Activated CD4-positive, alpha-beta T cell treated with anti-CD3 and anti-CD28 coated beads, Interleukin-2, amount 50 U/mL, for 4 hours (primary cell): ENCODE measurements at places on chromosomes 7 and 10.

- no peak for DNase-seq
Measured at GRCh38 chr7:5448378-5449037, 24.9 kb upstream of the TNRC18 start.

DNA sequence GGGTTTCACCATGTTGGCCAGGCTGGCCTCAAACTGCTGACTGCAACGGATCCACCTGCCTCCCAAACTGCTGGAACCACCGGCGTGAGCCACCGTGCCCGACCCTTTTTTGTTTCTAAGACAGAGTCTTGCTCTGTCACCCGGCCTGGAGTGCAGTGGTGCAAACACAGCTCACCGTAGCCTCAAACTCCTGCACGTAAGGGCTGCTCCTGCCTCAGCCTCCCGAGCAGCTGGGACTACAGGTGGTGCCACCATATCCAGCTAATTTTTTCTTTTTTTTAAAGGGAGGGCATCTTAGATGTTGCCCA, 36.4 kb downstream of the ADAP1 start:
- no peak for DNase-seq

GRCh38 chr10:59323036-59323459, 39.3 kb downstream of the FAM13C start:
- DNase-seq: no peak

DNA sequence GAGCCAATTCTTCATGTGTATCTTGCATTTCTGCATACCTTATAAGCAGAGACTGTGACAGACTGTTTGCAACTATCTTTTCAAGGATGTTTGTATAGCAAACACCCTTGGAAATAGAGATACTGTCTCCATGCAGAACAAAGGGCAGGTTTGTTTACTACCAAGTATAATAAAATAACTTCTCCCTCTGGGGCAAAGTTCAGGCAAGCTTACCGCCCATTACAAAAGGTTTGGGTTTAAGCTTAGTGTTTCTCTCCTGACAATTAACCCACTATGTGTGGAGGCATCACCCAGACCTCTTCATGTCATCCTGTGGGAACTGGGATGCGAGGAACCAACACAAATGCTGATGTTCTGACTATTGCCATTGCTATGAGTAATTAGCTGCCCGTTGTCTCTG, 479.1 kb upstream of the ZMIZ1 start:
- no peak for DNase-seq

DNA sequence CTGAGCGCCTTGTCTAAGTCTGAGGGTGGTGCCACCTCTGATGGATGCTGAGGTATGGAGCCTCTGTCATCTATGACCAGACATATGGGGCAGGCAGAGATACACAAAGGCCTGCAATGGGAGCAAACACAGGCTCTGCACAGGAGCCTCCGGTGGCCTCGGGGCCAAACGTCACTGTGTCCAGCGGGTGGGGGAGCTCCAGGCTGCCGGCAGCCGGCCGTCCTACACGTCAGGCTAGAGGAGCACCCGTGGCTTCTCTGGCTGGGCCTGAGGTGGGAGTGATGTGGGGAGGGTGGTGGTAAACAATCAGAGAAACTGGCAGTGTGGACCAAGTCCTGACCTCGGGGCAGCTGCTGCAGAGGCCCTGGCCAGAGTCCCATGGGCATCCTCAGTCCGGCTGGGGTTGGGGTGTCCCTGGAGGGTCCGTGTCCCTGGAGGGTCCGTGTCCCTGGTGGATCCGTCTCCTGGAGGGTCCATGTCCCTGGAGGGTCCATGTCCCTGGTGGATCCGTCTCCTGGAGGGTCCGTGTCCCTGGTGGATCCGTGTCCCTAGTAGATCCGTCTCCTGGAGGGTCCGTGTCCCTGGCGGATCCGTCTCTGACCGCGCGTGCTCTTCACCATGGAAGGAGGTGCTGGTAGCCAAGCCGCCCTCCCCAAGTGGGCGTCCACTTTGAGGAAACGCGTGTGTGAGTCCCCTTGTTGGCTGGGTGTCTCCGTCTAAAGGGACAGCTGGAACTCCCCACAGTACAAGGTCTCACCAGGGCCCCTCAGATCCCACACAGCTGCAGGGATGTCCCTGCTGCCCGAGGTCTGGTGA, 24.2 kb upstream of the FAM20C start:
- DNase-seq: no peak

GRCh38 chr7:285731-286130, 4.2 kb upstream of the FOXL3 start:
- DNase-seq: no peak

DNA sequence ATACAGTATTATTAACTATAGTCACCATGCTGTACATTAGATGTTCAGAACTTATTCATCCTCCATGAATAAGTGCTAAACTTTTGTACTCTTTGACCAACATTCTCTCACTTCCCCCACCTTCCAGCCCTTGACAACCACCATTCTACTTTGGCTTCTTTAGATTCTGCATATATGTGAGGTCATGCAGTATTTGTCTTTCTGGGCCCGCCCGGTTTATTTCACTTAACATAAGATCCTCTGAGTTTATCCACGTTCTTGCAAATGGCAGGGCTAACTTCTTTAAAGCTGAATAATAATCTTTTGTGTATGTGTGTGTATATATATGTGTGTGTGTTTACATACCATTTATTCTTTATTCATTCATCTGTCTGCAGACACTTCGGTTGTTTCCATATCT, 336.8 kb downstream of the BBS9 start:
- no peak for DNase-seq

DNA sequence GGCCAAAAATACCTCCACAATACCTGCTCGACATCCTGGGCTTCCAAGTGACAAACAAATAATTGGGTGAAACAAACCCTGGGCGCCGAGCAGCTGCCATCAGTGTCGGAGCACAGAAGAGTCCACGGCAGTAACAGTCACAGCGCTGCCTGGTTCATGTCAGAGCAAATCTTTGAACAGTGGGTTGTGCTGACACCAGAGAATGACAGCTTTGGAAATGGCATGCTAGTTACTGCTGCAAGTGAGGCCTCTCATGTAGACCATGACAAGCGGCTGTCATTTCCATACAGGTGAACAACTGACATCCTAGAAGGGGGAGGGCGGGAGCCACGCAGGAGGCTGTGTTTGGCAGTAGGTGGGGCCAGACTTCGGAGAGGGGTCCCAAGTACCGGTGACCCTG, 420.5 kb upstream of the GALNT17 start:
- no peak for DNase-seq

DNA sequence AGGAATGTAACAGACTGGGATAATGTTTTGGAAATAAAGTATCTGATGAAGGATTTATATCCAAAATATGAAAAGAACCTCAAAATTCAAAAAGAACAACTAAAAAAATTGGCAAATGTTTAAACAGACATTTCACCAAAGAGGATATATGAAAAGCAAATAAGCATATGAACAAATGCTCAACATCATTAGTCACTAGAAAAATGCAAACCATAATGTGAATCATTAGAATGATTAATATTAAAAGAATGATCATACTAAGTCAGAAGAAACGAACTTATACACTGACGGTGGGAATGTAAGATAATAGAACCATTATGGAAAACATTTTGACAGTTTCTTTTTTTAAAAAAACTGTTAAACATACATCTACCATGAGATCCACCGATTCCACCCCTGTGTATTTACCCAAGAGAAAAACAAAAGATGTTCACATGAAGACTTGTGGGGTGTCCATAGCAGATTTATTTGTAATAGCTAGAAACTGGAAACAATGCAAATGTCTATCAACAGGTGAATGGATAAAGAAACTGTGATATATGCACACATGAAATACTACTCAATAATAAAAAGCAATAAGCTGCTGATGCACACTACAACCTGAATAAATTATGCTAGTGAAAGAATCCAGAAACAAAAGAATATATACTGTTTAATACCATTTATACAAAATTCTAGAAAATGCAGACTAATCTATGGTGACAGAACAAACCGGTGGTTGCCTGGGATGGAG, 35.7 kb downstream of the PRKG1 start:
- DNase-seq: no peak

GRCh38 chr7:130047831-130048230, 3.3 kb downstream of the ZC3HC1 start:
- DNase-seq: no peak

GRCh38 chr10:615583-616152, 73.8 kb downstream of the DIP2C start:
- no peak for DNase-seq

- DNase-seq: no peak
Measured at GRCh38 chr10:7274293-7274692, 136.5 kb downstream of the SFMBT2 start.

DNA sequence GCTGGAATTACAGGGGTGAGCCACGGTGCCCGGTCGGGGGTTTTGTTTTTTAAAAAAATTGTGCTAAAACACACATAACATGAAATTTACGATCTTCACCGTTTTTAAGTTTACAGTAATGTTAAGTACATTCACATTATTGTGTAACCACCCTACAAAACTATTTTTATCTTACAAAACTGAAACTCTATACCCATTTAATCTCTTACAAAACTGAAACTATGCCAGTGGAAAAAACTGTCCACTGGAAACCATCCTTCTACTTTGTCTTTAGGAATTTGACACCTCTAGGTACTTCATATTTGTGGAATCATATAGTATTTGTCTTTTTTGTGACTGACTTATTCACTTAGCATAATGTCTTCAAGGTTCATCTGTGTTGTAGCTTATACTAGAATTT, 1.0 kb upstream of the PSMC2 start:
- DNase-seq: no peak

GRCh38 chr7:108589874-108590273, 20.2 kb downstream of the DNAJB9 start:
- DNase-seq: no peak

- no peak for DNase-seq
Measured at GRCh38 chr7:114689406-114689805, 232.5 kb upstream of the MDFIC start.

GRCh38 chr10:13316635-13317311, 16.9 kb upstream of the PHYH start:
- DNase-seq: no peak

DNA sequence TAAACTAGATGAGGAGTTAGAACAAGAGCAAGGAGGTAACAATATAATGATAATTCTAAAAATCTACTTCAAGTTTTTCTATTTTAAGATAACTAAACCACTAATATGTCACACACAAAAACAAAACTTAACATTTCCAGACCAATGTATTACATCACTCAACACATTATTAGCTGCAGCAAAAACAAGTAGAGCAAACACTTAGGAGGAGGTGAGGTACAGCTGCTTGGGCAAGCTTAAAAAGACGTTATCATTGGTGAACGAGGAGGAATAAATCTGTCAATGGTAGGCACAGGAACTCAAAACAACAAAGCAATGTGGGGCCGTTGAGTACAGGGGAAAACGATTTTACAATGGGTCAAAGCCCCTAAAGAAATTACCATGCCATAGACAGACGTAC, 58.8 kb downstream of the EZH2 start:
- no peak for DNase-seq

- DNase-seq: no peak
Measured at GRCh38 chr10:100303724-100304319, 17.3 kb upstream of the BLOC1S2 start.

DNA sequence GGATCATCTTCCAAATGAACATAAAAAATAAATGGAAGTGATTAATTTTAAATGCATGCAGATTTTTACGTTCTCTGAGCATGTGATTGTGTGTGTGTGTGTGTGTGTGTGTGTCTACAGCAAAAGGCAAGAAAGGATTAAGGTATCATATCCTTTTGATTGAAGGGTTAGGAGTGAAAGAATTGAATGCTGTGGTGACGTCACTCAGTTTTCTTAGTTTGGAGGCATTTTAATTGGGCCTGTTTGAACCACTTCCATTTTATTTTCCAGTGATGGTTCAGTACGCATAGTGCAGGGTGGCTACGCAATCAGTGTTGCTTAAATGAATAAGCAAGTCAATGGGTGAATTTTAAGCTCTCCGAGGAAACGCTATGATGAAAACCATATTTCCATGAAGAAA, 31.3 kb downstream of the TACC2 start:
- DNase-seq: no peak

- no peak for DNase-seq
Measured at GRCh38 chr10:90872648-90873020, 860 bp downstream of the RPP30 start.

DNA sequence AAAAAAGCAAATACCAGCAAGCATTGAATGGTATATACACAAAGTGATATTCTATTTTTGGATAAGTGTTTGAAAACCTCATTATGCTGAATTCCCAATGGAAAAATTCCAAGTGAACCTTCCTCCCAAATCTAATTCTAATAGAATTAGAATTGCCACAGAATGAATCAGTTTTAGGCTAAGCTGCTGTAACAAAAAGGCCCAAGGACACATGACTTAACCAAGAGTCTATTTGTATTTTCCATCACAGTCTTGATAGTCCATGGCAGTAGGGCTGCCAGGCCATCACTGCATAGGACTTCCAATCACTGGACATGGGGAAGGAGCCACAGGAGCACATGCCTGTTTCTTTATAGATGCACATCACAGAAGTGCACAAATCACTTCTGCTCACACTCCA, 91.2 kb upstream of the IFRD1 start:
- no peak for DNase-seq

GRCh38 chr7:43559171-43559945, 23.6 kb upstream of the STK17A start:
- no peak for DNase-seq

DNA sequence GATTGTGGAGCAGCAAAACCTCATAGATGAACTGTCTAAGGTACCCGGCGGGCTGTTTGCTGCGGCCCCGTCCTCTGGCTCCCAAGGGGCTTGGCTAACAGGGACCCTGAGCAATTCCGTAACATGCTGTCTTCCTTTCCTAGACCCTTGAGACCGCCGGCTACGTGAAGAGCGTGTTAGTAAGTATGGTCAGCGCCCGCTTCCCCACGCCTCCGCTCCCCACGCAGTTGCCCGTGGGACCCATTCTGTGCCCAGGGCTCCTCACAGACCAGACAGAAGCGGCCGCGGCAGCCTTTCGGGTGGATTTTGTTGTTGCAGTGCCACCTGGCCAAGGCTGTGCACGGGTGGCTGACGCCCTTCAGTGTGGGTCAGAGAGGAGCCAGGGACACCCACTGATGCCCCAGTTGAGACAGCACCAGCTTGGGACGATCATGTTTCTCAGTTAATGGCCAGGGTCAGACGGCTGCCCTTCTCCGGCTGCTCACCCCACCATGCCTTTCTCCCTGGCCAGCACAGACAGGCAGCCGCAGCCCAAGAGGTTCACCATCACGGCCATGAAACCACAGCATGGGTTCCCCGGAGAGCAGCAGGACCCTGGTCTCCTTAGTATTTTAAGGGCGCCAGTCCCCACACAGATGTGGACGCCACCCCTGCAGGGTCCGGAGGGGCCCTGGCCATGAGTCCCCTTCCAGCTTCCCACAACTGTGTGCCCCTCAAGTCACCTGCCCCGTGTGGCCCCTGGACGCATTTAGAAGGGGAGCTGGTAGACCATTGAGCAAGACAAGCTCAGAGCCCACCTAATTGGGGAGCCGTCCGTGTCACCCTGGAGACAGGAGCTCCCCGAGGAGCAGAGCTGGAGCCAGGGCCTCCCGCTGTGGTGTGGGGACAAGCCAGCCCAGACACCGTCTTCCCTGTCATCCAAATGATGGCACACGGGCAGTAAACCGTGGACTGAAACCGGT, 49.4 kb upstream of the DPYSL4 start:
- no peak for DNase-seq

- DNase-seq: no peak
Measured at GRCh38 chr10:92969151-92969550, 91.4 kb upstream of the CYP26C1 start.

GRCh38 chr10:52778511-52779392, 6.2 kb upstream of the MBL2 start:
- no peak for DNase-seq
